ENCODE measurements at places on chromosomes 16 and 17.
A peak's percentile ranks its signal among the peaks of the same experiment; 100 is the strongest.

DNA sequence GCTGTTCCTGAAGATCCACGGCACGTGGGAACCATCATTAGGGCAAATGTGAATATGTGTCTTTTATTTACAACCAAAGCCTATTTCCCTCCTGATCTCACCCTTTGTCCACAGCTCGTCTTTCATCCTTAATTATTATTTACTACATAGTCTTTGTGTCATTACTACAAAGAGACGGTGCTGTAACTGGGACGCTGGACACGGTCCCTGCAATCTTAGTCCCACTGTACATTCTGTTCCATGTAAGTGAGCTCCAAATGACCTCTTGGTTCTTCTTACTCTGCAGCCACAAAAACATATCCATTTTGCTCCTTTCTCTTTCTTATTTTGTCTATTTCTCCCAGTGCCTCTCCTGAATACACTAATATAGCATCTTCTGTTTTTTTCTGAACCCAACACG is 12.7 kb upstream of the KRT23 start:
- peaks cover 45% of the 10 kb centered on the region for H3K27me3 ChIP-seq
- no peak overlapping the region for H3K4me3 ChIP-seq
- no peaks in the 10 kb centered on the region for H3K36me3 ChIP-seq

DNA sequence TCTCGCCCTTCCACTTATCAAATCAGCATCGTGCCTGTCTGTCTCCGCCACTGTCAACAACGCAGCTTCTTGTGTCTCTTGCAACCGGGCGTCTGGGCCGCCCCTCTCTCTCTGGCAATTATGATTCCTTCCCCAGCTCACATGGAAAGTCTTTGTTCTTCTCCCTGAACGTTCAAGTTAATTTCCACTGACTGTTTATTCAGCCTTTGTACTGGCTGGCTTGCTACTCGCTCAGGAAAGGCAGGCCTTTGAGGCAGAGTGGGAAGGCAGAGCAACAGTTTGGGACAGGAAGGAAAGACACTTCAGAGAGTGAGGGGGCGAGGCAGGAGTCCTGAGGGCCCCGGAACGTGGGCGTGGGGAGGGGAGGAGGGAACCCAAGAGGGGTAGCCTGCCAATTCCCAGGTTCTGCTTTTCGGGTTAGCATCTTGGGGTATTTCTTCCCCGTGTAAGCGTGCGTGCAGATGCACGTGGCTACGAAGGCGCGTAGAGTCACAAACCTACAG is 50.8 kb downstream of the AKAP1 start:
- no peak overlapping the region for H3K4me3 ChIP-seq
- peaks cover 10% of the 10 kb centered on the region for H3K4me1 ChIP-seq
- H3K36me3 ChIP-seq = peaks cover 2% of the 10 kb centered on the region
- DNase-seq = no peak

- H3K36me3 ChIP-seq = peaks cover 8% of the 10 kb centered on the region
- H3K27ac ChIP-seq = no peak overlapping the region
- peak; percentile 31 for DNase-seq
- H3K4me3 ChIP-seq = no peak overlapping the region
- no peaks in the 10 kb centered on the region for H3K27me3 ChIP-seq
Measured at GRCh38 chr17:66357037-66357436, 54.6 kb downstream of the PRKCA start.

GRCh38 chr17:16495561-16495960 is 3.6 kb upstream of the LRRC75A start:
- DNase-seq = no peak
- H3K36me3 ChIP-seq = no peaks in the 10 kb centered on the region
- H3K4me3 ChIP-seq = no peak overlapping the region
- H3K27ac ChIP-seq = no peak overlapping the region
- H3K4me1 ChIP-seq = peaks cover 6% of the 10 kb centered on the region

- H3K36me3 ChIP-seq = peaks cover 22% of the 10 kb centered on the region
- H3K27ac ChIP-seq = peak overlapping the region; percentile 84
- no peaks in the 10 kb centered on the region for H3K27me3 ChIP-seq
- no peak overlapping the region for H3K4me3 ChIP-seq
- peaks cover 84% of the 10 kb centered on the region for H3K4me1 ChIP-seq
Measured at GRCh38 chr17:38892083-38892482, 22.2 kb downstream of the LASP1 start.

DNA sequence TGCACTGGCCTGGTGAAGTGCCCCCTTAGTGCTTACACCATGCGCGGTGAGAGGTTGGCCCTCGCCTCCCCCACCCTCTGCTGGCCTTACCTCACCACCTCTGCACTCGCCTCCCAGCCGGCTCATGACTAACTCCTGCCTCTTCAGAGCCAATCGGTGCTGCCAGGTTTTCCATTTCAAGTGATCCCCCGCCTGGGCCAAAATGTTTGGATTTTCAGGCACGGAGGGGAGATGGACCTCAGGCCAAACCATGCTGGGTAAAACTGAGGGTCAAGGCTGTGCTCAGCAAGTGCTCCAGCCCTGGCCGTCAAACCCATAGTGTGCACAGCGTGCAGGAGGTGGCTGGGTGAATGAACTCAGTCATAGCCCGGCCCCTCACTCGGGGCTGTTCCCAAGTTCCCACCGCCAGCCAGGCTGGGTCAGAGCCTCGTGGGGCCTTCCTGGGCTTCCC is 175.4 kb downstream of the SEC14L1 start:
- no peak for DNase-seq
- no peaks in the 10 kb centered on the region for H3K27me3 ChIP-seq
- peaks cover 22% of the 10 kb centered on the region for H3K4me1 ChIP-seq
- peak overlapping the region; percentile 18 for H3K27ac ChIP-seq
- no peak overlapping the region for H3K4me3 ChIP-seq

DNA sequence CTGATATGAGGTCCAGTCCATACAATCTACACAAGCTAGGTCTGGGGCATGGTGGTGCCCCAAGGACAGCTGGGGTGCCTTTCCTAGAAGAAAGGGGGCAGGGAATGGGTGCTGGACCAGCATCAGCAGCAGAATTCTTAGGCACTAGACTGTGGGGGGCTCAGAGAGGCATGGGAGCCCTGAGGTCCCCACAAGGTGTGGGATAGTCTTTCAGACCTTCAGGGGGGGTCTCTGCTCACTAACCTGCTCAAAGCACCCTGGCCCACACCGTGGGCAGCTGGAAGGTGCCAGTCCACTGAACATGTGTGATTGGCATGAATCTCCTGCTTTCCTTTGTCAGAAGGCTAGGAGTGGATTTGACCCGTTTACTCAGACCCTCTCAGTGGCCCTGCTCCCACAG is 26.1 kb upstream of the C16orf78 start:
- no peak overlapping the region for H3K27ac ChIP-seq
- no peaks in the 10 kb centered on the region for H3K36me3 ChIP-seq
- DNase-seq = no peak
- H3K4me1 ChIP-seq = no peaks in the 10 kb centered on the region
- H3K27me3 ChIP-seq = peaks cover 17% of the 10 kb centered on the region

- H3K27me3 ChIP-seq = peaks cover 33% of the 10 kb centered on the region
- H3K4me1 ChIP-seq = peaks cover 19% of the 10 kb centered on the region
- no peak for DNase-seq
- H3K4me3 ChIP-seq = peak overlapping the region; percentile 52
- no peaks in the 10 kb centered on the region for H3K36me3 ChIP-seq
Measured at GRCh38 chr17:56679115-56679776, 85.7 kb downstream of the NOG start.

DNA sequence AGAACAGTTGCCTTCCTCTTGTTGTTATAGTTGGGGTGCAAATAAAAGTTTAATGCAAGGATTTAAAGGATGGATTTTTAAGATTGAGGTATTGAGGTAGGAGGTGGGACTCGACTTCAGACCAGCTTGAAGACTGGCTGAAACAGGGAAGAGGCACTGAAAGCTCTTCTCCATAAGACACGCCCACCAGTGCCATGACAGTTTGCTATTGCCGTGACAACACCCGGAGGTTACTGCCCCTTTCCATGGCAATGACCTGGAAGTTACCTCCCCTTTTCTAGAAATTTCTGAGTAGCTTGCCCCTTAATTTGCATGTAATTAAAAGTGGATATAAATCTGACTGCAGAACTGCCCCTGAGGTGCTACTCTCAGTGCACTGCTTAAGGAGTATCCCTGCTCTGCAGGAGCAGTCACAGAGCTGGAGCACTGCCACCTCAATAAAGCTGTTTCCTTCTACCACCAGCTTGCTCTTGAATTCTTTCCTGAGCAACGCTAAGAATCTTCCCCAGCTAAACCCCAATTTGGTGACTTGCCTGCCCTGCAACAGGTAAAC is 122.6 kb downstream of the SHISA6 start:
- no peaks in the 10 kb centered on the region for H3K36me3 ChIP-seq
- H3K27me3 ChIP-seq = no peaks in the 10 kb centered on the region
- no peak overlapping the region for H3K27ac ChIP-seq
- no peak for DNase-seq

DNA sequence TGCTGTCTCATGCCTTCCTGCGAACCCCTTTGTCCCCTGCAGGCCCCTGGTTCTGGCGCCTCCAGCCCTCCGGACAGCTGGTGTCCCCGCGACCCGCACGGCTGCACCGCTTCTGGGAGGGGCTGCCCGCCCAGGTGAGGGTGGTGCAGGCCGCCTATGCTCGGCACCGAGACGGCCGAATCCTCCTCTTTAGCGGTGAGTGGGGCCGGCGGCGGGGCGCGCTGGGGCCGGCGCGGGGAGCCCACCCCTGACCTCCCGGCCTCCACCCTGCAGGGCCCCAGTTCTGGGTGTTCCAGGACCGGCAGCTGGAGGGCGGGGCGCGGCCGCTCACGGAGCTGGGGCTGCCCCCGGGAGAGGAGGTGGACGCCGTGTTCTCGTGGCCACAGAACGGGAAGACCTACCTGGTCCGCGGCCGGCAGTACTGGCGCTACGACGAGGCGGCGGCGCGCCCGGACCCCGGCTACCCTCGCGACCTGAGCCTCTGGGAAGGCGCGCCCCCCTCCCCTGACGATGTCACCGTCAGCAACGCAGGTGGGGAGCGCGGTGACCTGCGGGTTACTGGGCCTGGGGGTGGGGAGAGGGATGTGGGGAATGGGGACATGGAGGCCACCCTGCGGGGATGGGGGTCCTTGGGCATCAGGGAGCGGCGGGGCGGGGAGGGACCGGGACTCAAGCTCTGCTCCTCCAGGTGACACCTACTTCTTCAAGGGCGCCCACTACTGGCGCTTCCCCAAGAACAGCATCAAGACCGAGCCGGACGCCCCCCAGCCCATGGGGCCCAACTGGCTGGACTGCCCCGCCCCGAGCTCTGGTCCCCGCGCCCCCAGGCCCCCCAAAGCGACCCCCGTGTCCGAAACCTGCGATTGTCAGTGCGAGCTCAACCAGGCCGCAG is 7.1 kb upstream of the IL32 start:
- peak overlapping the region; percentile 91 for H3K4me3 ChIP-seq
- H3K4me1 ChIP-seq = peaks cover 63% of the 10 kb centered on the region
- peak overlapping the region; percentile 79 for H3K27ac ChIP-seq
- peak; percentile 73 for DNase-seq
- peaks cover 23% of the 10 kb centered on the region for H3K36me3 ChIP-seq
- H3K27me3 ChIP-seq = no peaks in the 10 kb centered on the region

- no peaks in the 10 kb centered on the region for H3K36me3 ChIP-seq
- no peaks in the 10 kb centered on the region for H3K4me1 ChIP-seq
- peaks cover 17% of the 10 kb centered on the region for H3K27me3 ChIP-seq
- no peak for DNase-seq
Measured at GRCh38 chr17:45940826-45941225, 46.5 kb downstream of the MAPT start.

- peaks cover 6% of the 10 kb centered on the region for H3K4me1 ChIP-seq
- H3K27ac ChIP-seq = no peak overlapping the region
- no peak for DNase-seq
- peaks cover 47% of the 10 kb centered on the region for H3K27me3 ChIP-seq
- H3K36me3 ChIP-seq = peaks cover 4% of the 10 kb centered on the region
Measured at GRCh38 chr17:61442878-61443474, 9.2 kb upstream of the TBX4 start.

GRCh38 chr17:35127751-35128514 is 6.5 kb downstream of the FNDC8 start:
- H3K27ac ChIP-seq = no peak overlapping the region
- H3K4me3 ChIP-seq = no peak overlapping the region
- DNase-seq = no peak
- peaks cover 7% of the 10 kb centered on the region for H3K36me3 ChIP-seq
- H3K27me3 ChIP-seq = no peaks in the 10 kb centered on the region

DNA sequence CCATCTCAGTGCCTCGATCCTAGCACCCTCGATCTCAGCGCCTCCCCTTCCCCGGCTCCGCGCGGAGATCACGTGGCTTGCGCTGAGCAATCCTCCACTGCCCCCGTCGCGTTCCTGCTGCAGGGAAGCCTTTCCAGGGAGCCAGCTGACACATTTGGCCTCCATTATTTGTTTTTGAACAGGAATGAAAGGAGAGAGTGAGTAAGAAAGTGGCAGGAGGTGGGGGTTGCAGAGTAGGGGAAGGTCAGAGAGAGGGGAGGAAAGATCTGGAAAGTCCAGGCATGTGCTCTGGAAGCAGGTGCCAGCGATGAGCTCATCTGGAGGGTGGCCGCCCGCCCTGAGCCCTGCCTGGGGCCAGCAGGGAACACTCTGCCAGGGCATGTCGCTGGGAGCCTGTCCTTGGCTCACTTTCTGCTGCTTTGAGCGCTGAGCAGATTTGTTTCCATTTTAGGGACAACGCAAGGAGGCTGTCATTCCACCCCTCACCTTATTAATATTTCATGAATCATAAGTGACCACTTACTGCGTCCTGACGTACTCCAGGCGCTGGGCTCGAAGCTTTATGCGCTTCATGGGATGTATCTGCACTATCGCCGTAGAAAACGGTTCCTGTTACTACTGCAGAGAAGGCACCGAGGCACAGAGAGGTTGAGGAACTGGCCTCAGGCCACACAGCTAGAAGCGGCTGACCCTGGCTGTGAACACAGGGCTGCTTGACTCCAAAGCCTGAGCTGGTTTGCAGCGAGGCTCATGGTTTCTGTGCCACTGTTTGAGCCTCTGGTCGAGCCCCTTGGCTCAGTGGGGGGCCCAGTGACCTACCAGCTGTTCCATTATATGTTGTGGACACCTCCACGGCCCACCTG is 283.1 kb downstream of the SEC14L1 start:
- H3K27ac ChIP-seq = no peak overlapping the region
- DNase-seq = no peak
- H3K4me3 ChIP-seq = no peak overlapping the region
- H3K27me3 ChIP-seq = no peaks in the 10 kb centered on the region

- H3K27ac ChIP-seq = no peak overlapping the region
- H3K4me3 ChIP-seq = no peak overlapping the region
- H3K36me3 ChIP-seq = no peaks in the 10 kb centered on the region
Measured at GRCh38 chr17:71919186-71919585, 201.6 kb upstream of the SOX9 start.

Data from activated CD4-positive, alpha-beta memory T cell treated with anti-CD3 and anti-CD28 coated beads for 36 hours (primary cell).